HCT116 (cell line): ENCODE measurements at places on chromosomes 5 and 9.

DNA sequence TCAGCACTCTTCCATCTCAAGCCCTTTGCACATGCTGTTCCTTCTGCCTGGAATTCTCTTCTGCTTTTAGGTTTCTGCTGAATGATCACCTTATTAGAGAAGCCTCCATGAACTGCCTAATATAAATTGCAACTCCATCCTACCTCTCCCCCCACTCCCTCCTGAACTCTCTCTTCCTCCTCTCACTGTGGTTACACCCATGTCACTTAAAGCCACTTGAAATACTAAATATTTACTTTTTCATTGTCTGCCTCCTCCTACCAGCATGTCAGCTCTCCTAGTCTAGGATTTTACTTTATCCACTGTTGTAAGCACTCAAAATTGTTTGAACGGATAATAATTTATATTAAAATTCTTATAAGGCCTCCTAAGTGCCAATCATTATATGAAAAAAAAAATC, 43.8 kb downstream of the ACTL7B start:
- DNase-seq = no peak

GRCh38 chr9:2623288-2624050, 1.9 kb downstream of the VLDLR start:
- no peak for DNase-seq

DNA sequence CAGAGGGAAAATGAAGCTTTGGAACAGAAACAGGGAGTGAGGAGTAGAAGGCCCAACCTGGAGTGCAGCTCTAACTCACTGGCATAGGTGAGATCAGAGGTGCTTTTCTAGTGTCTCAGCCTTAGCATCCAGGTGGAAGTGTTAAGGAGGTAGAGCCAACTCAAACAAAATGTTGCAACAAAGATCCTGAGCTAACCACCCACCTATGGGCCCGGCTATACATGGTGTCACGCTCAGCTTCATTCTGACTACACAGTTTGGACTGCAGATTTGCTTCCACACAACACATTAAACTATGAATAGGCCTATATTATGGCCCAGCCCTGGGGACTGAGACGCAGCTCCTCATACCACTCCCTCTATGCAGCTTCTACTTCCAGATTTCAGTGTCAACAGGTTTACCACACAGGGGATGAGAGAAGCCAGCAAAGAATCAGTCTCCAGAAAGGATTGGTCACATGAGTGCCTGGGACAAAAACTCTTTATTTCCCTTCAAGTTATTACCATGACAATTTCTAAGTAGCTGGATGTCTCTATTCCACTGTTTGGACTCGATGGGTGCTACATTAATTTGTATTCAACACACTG, 9.0 kb downstream of the C5orf63 start:
- no peak for DNase-seq

- no peak for DNase-seq
Measured at GRCh38 chr9:106868565-106868964, 5.6 kb downstream of the ZNF462 start.

DNA sequence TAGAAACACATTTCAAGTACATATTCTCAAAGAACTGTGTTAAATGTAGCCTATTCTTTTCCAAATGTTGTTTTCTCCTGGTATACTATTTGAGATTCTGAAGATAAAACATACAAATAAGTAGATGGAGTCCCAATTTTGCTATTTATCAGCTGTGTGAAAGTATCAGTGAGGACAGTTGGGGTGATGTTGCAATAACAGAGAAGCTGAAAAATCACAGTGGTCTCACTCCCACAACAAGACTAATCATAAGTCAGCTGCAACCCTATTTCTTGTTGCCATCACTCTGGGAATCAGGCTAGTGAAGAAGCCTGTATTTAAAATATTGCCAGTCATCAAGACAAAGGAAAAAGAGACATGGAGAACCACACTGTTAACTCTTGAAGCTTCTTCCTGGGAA, 25.9 kb upstream of the LURAP1L start:
- no peak for DNase-seq

- no peak for DNase-seq
Measured at GRCh38 chr5:161077936-161078545, 226.0 kb upstream of the ATP10B start.

DNA sequence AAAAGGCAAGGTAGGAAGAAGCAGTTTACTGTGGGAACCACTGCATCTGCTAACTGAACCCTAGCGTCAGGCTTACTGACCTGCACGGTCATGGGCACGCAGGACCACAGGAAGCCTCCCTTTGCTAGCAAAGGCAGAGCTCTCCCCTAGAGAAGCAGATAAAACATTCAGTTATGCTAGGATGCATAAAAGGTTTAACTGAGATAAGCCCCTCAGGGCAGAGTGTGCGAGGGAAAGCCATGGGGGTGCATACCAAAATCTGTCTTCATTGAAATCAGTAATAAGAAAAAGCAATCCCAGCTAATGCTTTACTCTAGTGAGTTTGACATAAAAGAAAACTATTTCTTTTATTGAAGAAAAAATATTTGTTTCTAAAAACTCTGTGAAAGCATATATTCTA, 2403.7 kb upstream of the C9orf72 start:
- no peak for DNase-seq

- DNase-seq = no peak
Measured at GRCh38 chr9:134863306-134863902, 17.2 kb upstream of the FCN2 start.

DNA sequence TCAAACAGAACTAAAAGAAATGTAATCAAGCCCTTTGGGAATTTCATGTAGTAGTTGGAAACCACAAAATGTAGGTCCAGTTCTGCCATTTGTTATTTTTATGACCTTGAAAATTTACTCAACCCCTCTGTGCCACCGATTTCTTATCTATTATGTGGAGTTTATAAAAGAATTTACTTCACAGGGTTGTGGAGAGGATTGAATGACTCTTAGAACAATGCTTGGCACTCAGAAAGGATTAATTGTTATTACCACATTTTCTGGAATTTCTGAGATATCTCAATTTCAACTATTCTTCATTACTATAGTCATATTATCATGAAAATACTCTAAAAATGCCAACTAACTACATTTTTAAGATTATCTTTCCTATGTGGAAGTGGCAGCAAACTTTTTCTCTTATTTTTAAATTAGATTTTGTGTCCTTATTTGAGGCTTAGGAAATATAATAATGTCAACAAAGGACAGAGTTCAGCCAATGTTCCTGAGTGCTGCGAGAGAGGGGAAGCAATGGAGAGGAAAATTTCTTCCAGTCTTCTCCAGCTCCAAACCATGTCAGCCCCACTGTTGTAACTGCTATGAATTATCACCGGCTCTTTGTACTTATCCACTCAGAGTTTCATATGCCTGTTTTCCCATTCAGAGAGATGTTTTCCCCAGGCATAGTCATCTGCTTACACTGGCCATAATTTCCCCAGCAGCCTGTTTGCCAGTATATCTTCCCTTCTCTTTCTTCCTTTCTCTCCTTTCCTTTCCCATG, 525.6 kb downstream of the SPATA31D1 start:
- no peak for DNase-seq

GRCh38 chr5:59829922-59830321, 63.6 kb downstream of the PDE4D start:
- no peak for DNase-seq

- DNase-seq = no peak
Measured at GRCh38 chr9:127970401-127971313, 10.1 kb downstream of the EEIG1 start.

DNA sequence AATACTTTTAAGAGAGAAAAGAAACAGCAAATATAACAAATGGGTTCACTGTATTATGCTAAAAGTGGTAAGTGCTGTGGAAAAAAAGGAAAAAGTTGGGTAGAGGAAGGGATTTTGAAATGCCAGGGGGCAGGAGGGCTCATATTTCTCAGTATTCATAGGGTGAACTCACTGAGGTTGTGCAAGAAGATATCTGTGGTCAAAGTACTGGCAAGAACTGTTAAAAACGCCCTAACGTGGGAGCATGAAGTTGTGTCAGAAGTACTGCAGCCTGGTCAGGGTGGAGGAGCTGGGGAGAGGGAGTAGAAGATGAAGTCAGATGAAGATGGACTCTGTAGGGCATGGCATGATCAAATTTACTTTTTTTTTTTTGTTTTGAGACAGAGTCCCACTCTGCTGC, 31.2 kb upstream of the SLC28A3 start:
- DNase-seq = no peak
